Skin of body (tissue), 3 donors: ENCODE measurements at places on chromosomes 16 and 17. TPM values are rescaled to one million over a fixed set of nuclear protein-coding genes. Genes with fewer than 3 reads are reported as not detected.

The C16orf92 gene
- total RNA-seq = not detected

The TBC1D3I gene
- total RNA-seq = not detected

The ZDHHC1 gene
- 7.0 TPM for total RNA-seq

The TLCD2 gene
- total RNA-seq = 4.6 TPM

The LGALS9B gene
- total RNA-seq = 1.2 TPM

The CCDC78 gene
- 0.20 TPM for total RNA-seq

The HSD11B2 gene
- 7.5 TPM for total RNA-seq

The TBC1D28 gene
- total RNA-seq = not detected

The SLC13A2 gene
- 0.20 TPM for total RNA-seq

The CCL8 gene
- total RNA-seq = 3.1 TPM

The OR2C1 gene
- total RNA-seq = 0.30 TPM

The CA4 gene
- 3.2 TPM for total RNA-seq

The SCARF1 gene
- total RNA-seq = 6.7 TPM

The DOC2A gene
- total RNA-seq = 1.5 TPM

The PTGES3L gene
- total RNA-seq = 4.8 TPM

The IRF8 gene
- 22.6 TPM for total RNA-seq

The KRTAP1-5 gene
- total RNA-seq = 14.1 TPM

The SLFN12L gene
- total RNA-seq = 1.6 TPM

The NPIPA2 gene
- not detected for total RNA-seq

The RAB26 gene
- total RNA-seq = 1.6 TPM

The AATK gene
- total RNA-seq = 2.8 TPM

The NPB gene
- 0.59 TPM for total RNA-seq

The HP gene
- total RNA-seq = 12.7 TPM

The KRT9 gene
- total RNA-seq = 0.79 TPM

The PRSS22 gene
- 4.6 TPM for total RNA-seq

The CCT6B gene
- 3.2 TPM for total RNA-seq

The CES1 gene
- total RNA-seq = 2.9 TPM
